Small intestine (tissue), 16 donors: ENCODE measurements at places on chromosomes 16 and 17.
A peak's percentile ranks its signal among the peaks of the same experiment; 100 is the strongest.

DNA sequence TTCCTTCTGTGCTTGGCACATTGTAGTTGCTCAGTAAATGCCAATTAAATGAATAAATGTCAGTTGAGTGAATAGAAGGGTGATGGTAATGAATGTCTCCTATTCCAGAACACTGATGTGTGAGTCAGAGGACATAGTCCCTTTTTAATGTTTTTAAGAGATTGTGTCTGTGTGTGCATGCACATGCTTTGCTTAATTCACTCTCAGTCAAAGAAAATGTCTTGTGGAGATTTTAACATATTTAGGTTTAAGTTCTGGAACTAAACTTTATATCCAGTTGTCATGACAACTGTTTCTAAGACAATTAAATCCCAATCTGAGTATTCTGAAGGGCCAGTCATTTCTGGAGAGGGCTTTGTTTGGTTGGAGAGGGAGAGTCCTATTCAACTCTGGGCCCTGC lies 255.3 kb upstream of the CDH11 start:
- H3K27ac ChIP-seq: no peak overlapping the region
- H3K4me1 ChIP-seq: no peaks in the 10 kb centered on the region
- no peak for DNase-seq
- H3K36me3 ChIP-seq: no peaks in the 10 kb centered on the region
- no peak overlapping the region for H3K4me3 ChIP-seq

DNA sequence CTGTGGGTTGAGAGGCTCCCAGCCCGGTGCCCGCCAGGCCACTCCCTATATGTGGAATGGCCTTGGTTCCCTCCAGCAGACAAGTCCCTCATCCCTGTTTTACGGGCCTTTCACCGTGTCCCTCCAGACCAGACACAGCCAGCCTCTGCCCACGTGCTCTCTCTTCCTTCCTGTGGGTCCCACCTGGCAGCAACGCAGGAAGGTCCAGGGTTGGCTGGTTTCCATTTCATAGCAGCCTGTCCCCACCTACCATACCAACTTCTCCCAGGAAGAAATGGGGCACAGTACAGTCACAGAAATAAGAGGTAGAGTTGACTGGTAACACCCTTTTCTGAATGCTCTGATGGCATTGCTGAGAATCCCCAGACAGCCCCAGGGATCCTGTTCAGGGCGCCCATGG lies 34.9 kb downstream of the PLD6 start:
- DNase-seq: no peak
- no peak overlapping the region for H3K27ac ChIP-seq
- no peaks in the 10 kb centered on the region for H3K27me3 ChIP-seq
- H3K4me3 ChIP-seq: no peak overlapping the region
- H3K4me1 ChIP-seq: no peaks in the 10 kb centered on the region

- DNase-seq: no peak
- H3K36me3 ChIP-seq: peaks cover 11% of the 10 kb centered on the region
- H3K27me3 ChIP-seq: no peaks in the 10 kb centered on the region
- H3K27ac ChIP-seq: no peak overlapping the region
- no peak overlapping the region for H3K4me3 ChIP-seq
Observed at GRCh38 chr17:19390951-19391350, 4.0 kb upstream of the MFAP4 start.

GRCh38 chr17:42132941-42133340 lies 10.3 kb downstream of the HSPB9 start:
- no peaks in the 10 kb centered on the region for H3K27me3 ChIP-seq
- no peak overlapping the region for H3K4me3 ChIP-seq
- H3K27ac ChIP-seq: peak overlapping the region; percentile 48

GRCh38 chr16:85624646-85625045 lies 11.5 kb downstream of the GSE1 start:
- no peaks in the 10 kb centered on the region for H3K36me3 ChIP-seq
- H3K27me3 ChIP-seq: no peaks in the 10 kb centered on the region
- DNase-seq: no peak
- no peak overlapping the region for H3K4me3 ChIP-seq

- DNase-seq: no peak
- no peaks in the 10 kb centered on the region for H3K27me3 ChIP-seq
- H3K27ac ChIP-seq: no peak overlapping the region
- H3K36me3 ChIP-seq: no peaks in the 10 kb centered on the region
Observed at GRCh38 chr16:78490847-78491246, 391.4 kb downstream of the WWOX start.

DNA sequence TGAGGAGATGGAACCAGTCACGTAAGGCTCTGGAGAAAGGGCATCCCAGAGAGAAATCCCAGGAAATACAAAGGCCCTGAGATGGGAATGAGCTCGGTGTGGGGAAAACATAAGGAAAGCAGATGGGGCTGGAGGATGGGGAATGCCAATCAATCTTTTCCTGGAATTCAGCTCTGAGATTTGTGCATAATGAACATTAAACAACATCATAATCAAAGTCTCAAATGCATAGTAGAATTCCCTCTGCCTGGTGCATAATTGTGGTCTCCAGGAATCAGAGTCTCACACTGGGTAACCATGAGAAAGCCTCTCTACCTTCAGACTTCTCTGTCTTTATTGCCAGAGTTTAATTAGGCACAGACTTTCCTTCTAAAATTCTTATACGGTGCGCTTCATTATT lies 30.8 kb downstream of the OTOA start:
- no peak overlapping the region for H3K27ac ChIP-seq
- H3K36me3 ChIP-seq: no peaks in the 10 kb centered on the region
- H3K27me3 ChIP-seq: no peaks in the 10 kb centered on the region
- DNase-seq: no peak

- no peaks in the 10 kb centered on the region for H3K36me3 ChIP-seq
- no peak overlapping the region for H3K4me3 ChIP-seq
- no peak for DNase-seq
- H3K4me1 ChIP-seq: no peaks in the 10 kb centered on the region
- peaks cover 2% of the 10 kb centered on the region for H3K27me3 ChIP-seq
Observed at GRCh38 chr16:57349212-57350031, 9.2 kb upstream of the CCL22 start.

DNA sequence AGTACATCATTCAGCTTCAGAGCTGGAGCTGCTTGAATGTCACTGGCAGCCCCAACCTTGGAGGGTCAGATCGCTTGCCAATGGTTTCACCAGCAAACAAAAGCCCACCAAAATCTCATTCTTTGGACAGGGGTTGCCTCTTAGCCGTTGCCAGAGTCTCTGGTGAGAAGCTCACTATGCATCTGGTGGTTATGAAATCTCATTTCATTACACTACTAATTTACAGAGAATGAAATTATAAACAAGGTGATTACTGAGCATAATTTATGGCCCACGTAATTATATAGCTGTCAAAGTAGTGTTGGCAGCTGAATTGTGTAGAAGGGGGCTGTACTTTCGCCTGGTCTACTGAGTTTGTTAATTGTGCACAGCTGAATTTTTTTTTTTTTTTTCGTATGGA lies 688.9 kb upstream of the KIF2B start:
- no peak overlapping the region for H3K4me3 ChIP-seq
- H3K27me3 ChIP-seq: no peaks in the 10 kb centered on the region
- H3K36me3 ChIP-seq: no peaks in the 10 kb centered on the region
- no peak for DNase-seq
- H3K4me1 ChIP-seq: no peaks in the 10 kb centered on the region

DNA sequence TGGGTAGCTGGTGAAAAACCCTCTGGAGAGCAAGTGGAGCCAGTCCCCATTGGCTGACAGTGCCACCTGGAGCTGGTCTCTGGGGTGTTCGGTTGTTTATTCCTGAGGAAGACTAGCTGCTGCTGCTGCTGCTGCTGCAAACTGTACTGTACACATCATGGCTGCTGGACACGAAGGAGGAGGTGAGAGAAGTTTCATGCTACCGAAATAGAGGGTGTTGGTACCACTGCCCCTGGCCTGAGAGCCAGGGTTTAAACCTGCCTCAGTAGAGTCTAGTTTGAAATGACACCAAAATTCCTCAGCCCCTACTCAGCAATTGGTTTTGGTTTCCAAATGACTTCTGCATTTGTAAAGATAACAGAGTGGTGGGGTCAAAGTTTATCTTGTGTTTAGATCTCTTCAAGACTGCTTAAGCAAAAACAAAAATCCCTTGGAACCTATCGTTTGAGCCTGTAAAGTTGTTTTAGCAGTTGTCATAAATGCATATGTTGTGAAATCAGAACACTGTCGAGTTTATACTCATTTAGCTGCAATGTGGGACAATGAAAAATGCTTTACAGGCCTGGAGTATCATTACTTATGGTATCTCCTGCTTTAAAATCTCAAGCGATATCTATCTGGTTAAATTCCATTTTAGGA lies 40.8 kb downstream of the CYB5B start:
- H3K27me3 ChIP-seq: no peaks in the 10 kb centered on the region
- H3K4me1 ChIP-seq: no peaks in the 10 kb centered on the region
- no peak overlapping the region for H3K4me3 ChIP-seq

GRCh38 chr17:56886288-56886731 lies 27.5 kb downstream of the TRIM25 start:
- H3K27me3 ChIP-seq: no peaks in the 10 kb centered on the region
- DNase-seq: peak; percentile 71
- no peak overlapping the region for H3K4me3 ChIP-seq
- H3K4me1 ChIP-seq: peaks cover 14% of the 10 kb centered on the region
- peak overlapping the region; percentile 77 for H3K27ac ChIP-seq
- H3K36me3 ChIP-seq: peaks cover 9% of the 10 kb centered on the region

DNA sequence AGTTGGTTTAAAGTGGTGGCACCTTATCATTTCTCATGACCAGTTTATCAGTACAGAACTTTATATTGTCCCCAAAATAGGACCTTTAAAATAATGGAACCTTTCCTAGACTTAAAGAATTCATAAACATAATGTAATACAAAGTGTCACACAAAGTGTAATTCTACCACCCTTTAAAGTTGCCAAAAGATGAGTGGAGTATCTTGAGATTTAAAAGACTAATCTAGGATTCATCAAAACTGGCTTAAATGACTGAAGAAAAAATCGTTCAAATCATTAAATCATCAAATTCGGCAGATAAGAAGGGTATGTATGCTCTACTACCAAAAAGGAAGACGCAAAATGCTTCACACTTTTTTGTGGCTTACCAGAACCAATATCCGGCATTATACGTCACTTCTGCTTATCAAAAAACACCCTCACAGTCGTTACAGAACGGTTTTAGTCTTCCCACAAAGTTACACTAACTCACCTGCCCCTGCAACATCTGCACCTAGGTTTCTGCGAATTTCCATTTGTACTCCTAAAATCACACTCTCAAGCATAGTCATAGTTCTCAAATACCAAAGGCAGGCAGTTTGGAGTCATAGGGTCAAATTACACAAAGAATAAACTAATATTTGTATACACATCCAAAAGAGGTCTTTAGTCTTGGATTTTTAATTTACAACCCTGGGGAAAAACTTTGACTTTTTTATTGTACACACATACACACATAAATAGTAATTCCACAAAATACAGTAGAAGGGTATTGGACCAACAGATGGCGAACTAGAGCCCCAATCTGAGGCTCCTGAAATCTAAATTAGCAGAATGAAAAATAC lies 1.4 kb upstream of the KANSL1 start:
- peak; percentile 52 for DNase-seq
- peak overlapping the region; percentile 79 for H3K4me3 ChIP-seq
- peaks cover 5% of the 10 kb centered on the region for H3K4me1 ChIP-seq
- H3K27ac ChIP-seq: peak overlapping the region; percentile 95
- no peaks in the 10 kb centered on the region for H3K27me3 ChIP-seq
- no peaks in the 10 kb centered on the region for H3K36me3 ChIP-seq

DNA sequence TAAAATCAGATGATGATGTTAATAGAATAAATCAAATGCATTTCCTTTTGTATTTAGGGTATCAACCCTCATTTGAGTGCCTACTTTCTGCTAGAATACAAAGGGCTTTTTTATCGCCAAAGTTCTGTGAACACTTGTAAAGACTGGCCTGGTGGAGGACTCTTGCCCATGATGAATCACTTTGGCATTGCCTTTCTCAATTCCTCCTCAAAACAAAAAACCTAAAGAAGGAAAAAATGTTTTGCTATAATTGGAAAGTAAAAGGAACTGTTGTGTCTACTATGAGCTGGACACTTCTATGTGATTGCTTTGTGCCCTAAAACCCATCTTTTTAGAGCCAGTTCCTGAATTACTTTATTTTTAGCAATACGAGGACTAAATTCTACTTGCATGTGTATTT lies 13.0 kb upstream of the DHRS11 start:
- H3K27ac ChIP-seq: no peak overlapping the region
- DNase-seq: no peak
- H3K4me3 ChIP-seq: no peak overlapping the region
- H3K4me1 ChIP-seq: no peaks in the 10 kb centered on the region
- peaks cover 33% of the 10 kb centered on the region for H3K36me3 ChIP-seq
- no peaks in the 10 kb centered on the region for H3K27me3 ChIP-seq

GRCh38 chr16:31542763-31543162 lies 15.1 kb downstream of the AHSP start:
- H3K27ac ChIP-seq: no peak overlapping the region
- no peaks in the 10 kb centered on the region for H3K4me1 ChIP-seq
- H3K4me3 ChIP-seq: no peak overlapping the region
- H3K27me3 ChIP-seq: no peaks in the 10 kb centered on the region
- no peak for DNase-seq

GRCh38 chr16:14491861-14492529 lies 138.1 kb downstream of the PARN start:
- H3K4me1 ChIP-seq: no peaks in the 10 kb centered on the region
- no peak for DNase-seq
- H3K27ac ChIP-seq: no peak overlapping the region
- H3K27me3 ChIP-seq: no peaks in the 10 kb centered on the region
- H3K4me3 ChIP-seq: no peak overlapping the region
- H3K36me3 ChIP-seq: peaks cover 9% of the 10 kb centered on the region

DNA sequence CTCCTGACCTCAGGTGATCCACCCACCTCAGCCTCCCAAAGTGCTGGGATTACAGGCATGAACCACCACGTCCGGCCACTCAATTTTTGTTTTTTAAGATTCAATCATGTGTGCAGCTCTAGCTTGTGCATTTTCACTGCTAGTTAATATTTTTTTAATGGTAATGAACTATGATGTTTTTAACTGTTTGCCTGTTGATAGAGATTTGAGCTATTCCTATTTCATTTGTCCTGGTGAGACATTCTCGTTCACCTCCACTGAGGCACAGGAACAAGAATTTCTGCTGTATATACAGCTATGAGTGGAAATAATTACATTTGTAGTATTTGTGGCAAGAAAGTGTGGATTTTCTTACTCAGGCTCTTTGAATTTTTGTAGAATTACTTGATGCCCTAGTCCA lies 137.7 kb upstream of the MYOCD start:
- no peak for DNase-seq
- H3K27ac ChIP-seq: no peak overlapping the region
- no peaks in the 10 kb centered on the region for H3K4me1 ChIP-seq
- H3K27me3 ChIP-seq: no peaks in the 10 kb centered on the region
- H3K4me3 ChIP-seq: no peak overlapping the region

GRCh38 chr16:200388-200787 lies 20.1 kb downstream of the HBQ1 start:
- H3K36me3 ChIP-seq: peaks cover 78% of the 10 kb centered on the region
- H3K4me1 ChIP-seq: no peaks in the 10 kb centered on the region
- no peaks in the 10 kb centered on the region for H3K27me3 ChIP-seq

- no peaks in the 10 kb centered on the region for H3K27me3 ChIP-seq
- no peak overlapping the region for H3K27ac ChIP-seq
- no peaks in the 10 kb centered on the region for H3K4me1 ChIP-seq
- no peak overlapping the region for H3K4me3 ChIP-seq
Observed at GRCh38 chr16:27289669-27290068, 21.1 kb upstream of the NSMCE1 start.
